ENCODE measurements at places on chromosomes 4 and X.
A peak's percentile ranks its signal among the peaks of the same experiment; 100 is the strongest.

DNA sequence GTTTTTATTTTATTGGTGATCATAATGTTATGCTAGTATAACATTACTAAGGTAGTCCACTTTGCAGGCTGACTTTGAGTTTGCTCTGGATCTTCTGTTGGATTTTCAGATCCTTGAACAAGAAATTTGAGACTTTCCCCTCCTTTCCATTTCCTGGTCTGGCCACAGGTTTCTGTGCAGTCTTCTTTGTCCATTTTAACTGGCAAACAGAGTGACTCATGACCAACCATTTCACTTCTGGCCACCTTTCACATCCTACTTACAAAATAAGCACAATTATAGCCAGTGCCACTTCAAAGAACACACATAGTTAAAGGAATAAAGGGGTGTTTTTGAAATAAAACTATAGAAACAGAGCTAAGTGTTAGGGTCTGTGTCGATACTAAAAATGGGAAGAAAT, 8.4 kb downstream of the ANK2 start:
- DNase-seq = no peak

DNA sequence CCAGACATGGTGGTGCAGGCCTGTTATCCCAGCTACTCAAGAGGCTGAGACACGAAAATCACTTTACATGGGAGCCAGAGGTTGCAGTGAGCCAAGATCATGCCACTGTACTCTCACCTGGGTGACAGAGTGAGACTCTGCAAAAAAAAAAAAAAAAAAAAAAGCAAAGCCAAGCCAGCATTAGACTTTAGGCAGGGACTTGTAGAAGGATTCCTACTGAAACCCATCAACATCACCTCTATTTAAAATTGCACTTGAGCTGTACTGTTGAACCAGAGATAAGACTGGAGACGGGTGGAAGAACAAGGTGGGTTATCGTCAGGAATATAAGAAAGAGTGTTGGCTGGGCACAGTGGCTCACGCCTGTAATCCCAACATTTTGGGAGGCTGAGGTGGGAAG, 15.7 kb upstream of the AFAP1 start:
- no peak for DNase-seq

DNA sequence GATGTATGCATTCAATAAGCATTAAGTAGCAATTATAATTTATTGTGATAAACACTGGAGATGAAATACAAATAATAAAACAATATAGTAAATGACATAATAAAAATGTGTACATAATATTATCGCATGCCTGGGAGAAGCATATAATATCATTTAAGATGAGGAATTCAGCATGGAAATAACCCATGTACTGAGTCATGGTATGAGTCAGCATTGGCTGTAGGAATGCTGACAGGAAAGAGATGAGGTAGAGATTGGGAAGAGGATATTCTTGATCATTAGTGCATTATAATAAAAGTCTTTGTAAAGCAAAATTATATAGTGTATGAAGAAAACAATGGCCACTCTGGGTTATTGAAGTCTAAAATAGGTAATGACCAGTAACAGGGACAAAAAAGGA, 82.8 kb downstream of the MAGEB10 start:
- no peak for DNase-seq

DNA sequence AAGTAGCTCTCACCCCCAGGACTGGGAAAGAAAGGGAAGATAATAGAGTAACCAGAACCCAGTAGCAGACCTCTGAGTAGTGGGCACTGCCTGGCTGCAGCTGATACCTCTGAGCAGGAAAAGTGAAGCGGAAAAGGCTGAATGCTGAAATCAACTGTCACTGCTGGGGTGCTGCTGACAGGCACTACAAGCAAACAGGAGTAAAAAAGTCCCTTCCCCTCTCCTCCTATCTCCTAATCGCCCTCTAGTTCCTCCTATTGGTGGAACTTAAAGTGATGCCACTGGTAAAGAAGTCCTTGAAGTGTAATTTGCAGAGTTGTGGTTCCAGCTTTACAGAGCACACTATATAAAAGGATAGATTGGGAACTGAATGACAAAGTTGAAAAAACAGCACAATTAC, 32.8 kb upstream of the GLRB start:
- DNase-seq = no peak

DNA sequence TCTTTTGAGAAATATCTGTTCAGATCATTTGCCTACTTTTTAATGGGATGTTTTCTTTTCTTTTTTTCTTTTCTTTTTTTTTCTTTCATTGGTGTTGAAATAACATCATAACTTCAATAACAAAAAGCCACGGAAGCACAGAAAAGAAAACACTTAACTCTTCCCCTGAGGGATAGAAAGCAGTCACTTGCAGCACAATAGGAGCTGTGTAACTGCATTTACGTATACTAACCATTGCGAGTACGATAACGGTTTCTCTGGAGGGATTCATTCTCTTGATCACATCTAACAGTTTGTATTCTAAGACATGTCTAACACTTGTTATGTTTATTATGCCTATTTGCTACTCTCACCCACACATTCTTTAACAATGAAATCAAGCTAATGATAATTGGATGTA, 27.3 kb downstream of the C4orf46 start:
- no peak for DNase-seq

GRCh38 chr4:143359644-143360193, 23.0 kb downstream of the GAB1 start:
- DNase-seq = no peak

GRCh38 chr4:77190053-77190452, 33.0 kb downstream of the CCNG2 start:
- DNase-seq = no peak

GRCh38 chr4:85419103-85419502, 55.8 kb upstream of the ARHGAP24 start:
- no peak for DNase-seq

DNA sequence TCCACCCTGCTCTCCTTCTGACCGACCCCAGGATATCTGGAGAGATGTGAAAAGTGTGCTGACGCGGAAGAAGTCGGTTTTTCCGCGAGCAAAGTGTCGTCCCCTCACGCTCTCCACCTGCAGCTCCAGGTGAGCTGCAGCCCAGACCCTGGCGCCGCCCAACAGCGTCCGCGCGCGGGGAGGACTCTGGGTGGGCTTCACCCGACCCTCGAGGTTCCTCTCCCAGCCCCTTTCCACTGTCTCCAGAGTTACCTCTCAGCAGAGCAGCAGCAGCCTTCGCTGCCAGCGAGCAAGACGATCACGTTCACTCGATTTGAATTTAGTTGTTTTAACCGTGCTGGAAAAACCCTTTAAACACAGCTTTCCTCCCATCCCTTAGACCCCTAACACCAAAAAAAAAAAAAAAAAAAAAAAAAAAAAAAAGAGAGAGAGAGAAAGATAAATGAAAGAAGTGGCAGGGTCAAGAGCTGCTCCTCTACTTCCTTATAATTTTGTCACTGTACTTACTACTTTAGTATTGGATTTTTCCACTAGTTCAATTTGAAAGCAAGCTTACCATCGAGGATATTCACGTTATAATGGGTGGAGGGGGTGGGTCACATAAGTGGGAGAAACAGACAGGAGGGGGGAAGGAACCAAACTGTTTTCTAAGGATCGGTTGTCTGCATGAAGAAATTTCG, 758 bp upstream of the NR3C2 start:
- DNase-seq = no peak

DNA sequence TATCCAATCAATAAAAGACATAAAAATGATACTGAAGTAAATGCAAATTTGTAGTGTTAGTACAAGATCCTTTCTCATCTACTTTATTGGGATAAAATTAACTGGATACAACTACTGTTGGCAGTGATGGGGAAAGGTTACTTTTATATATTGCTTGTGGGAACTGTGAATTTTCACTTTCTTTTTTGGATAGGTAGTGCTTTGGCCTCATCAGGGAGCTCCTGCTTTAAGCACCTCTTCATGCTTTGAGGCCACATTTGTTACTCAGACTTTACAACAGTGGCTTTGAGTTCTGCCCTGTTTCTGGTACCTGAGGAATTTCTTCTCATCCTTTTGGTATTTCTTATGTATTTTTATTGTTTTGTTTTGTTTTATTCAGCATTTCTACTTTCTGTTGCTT, 316.8 kb upstream of the ZCCHC13 start:
- DNase-seq = no peak

DNA sequence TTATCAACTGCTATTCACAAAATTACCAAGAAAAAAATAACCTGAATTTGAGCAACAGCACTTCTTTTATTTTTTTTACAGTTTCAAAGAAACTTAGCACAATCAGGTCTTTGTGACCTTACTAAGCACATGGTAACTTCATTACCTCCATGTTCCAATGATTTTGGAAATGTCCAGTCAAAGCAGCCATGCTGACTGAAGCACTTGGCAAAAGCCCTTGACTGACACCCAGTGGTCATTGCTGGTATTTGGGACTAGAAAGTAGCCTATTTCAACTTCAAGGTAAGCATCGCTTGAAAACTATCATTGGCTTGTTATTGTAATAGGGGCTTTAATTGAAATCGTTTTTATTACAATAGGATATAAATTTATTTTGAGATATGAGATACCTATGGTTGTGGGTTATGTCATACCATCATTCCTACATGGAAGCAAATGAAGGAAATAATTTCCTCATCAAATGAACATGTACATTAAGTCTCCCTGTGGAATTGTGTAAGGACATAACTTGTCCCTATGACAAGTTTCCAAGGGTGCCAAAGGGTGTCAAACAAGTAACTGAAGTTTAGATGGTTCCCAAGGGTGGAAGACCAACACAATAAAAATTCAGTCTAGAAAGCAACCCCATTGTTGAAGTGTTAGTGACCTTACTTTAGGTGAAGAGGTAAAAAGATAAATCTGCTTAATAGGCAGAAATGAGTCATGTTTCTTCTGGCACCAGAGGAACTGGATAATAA, 15.2 kb upstream of the ANXA10 start:
- DNase-seq = peak; percentile 81

GRCh38 chr4:67394879-67395278, 150.4 kb downstream of the CENPC start:
- no peak for DNase-seq

GRCh38 chrX:69493193-69493592, 10.9 kb upstream of the NALF2 start:
- DNase-seq = peak; percentile 51

- no peak for DNase-seq
These were observed 76.9 kb upstream of the CAMK2D start for GRCh38 chr4:113838460-113838859.

- DNase-seq = no peak
These were observed 64.1 kb downstream of the FIP1L1 start for GRCh38 chr4:53441564-53441963.

DNA sequence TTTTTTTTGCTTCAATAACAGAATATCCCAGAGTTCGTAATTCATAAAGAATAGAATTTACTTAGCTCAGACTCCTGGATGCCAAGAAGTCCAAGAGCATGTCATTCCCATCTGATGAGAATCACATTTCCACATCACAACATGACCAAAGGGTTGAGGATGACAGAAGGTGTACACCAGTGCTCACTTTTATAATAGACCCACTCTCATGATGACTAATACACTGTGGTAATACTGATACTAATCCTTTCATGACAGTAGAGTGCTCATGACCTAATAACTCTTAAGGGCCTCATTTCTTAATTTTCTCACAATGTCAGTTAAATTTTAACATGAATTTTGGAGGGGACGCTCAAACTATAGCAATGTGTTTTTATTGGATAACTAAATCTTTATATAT, 69.2 kb downstream of the ZNF732 start:
- DNase-seq = no peak

DNA sequence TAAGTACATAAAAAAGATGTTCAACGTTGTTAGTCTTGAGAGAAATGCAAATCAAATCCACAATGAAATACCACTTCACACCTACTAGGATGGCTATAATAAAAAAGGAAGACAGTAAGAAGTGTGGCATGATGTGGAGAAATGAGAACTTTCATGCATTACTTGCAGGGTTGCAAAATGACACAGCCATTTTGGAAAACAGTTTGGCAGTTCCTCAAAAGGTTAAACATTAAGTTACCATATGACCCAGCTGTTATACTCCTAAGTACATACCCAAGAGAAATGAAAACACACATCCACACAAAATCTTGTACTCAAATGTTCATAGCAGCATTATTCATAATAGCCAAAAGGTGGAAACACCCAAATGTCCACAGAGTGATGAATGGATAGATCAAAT, 25.8 kb upstream of the LIMCH1 start:
- no peak for DNase-seq

DNA sequence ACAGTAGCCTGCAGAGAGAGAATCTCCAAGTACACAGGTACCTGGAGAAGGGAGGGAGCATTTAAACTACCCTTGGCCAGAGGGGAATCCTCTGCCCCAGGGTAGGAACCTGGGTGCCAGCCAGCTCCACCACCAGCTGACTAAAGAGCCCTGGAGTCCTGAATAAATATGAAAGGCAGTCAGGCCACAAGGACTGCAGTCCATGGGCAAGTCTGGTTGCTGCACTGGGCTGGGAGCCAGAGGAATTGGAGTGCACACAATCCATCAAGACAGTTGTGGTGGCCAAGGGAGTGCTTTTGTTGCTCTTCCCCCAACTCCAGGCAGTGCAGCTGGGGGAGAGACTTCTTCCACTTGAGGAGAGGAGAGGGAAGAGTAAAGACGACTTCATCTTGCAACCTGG, 172.5 kb downstream of the HNRNPD start:
- no peak for DNase-seq

- no peak for DNase-seq
These were observed 137.9 kb upstream of the ZXDB start for GRCh38 chrX:57453901-57454300.

- no peak for DNase-seq
These were observed 24.6 kb upstream of the PDLIM3 start for GRCh38 chr4:185559915-185560281.

- DNase-seq = no peak
These were observed 293.2 kb downstream of the UNC5C start for GRCh38 chr4:95255396-95256107.

DNA sequence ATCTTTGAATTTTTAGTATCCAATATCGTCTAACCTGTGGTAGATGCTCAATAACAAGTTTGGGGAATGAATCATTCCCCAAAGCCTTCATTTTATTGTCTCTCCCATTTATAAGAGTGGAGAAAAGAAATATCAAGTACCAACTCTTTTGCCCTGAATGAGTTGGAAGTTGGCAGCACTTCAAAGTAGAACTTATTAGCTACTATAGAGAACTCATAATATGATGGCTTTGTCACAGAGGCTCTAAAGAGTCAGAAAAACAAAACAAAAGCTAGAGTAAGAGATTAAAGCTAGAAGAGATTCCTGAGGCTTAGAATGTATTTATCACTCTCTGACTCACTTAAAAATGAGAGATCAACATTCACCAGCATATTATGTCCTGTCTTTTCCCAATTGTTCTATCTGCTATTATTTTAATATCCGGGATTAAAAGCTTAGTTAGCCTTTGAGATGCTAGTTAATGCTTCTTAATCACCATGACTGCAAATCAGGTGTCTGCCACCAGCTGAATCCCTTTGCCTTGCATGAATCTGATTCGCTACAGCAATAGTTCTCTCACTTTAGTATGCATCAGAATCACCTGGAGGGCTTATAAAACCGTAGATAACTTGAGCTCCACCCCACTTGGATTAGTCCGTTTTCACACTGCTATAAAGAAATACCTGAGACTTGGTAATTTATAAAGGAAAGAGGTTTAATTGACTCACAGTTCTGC, 77.9 kb downstream of the PALLD start:
- no peak for DNase-seq

DNA sequence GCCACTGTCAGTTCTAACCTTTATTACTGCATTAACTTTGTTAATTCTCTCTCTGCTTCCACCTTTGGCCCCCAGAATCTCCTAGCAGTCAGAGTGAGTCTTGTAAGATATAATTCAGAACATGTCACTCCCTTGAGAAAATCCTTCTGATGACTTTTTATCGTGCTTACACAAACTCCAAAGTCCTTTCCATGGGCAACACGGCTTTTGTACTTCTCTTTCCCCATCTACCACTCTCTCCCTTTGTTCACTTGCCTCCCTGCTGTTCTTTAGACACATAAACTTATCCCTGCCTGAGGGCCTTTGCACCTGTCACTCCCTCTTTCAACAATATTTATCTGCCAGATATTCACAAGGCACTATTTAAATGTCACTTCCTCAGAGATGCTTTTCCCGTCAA, 64.8 kb downstream of the MAOB start:
- DNase-seq = no peak

All from neural crest cell (in vitro differentiated cells).